ENCODE measurements at places on chromosomes 4 and X.

DNA sequence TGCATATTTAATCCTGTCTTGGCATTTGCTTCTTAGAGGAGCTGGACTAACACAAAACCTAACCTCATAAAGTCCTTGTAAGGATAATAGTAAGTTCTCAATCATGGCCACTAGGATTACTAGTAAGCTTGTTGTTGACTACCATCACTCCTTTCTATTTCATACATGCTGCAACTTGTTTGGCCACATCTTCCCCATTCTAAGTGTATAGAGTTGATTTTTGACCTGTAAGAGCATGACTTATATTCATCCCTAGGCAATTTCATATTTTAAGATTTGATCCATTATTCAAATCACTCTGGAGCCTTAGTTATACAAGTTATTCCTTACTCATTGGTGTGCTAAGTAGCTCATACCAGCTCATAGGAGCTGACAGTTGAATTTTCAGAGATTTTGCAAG is 109.4 kb downstream of the EFHC2 start:
- no peak for DNase-seq

DNA sequence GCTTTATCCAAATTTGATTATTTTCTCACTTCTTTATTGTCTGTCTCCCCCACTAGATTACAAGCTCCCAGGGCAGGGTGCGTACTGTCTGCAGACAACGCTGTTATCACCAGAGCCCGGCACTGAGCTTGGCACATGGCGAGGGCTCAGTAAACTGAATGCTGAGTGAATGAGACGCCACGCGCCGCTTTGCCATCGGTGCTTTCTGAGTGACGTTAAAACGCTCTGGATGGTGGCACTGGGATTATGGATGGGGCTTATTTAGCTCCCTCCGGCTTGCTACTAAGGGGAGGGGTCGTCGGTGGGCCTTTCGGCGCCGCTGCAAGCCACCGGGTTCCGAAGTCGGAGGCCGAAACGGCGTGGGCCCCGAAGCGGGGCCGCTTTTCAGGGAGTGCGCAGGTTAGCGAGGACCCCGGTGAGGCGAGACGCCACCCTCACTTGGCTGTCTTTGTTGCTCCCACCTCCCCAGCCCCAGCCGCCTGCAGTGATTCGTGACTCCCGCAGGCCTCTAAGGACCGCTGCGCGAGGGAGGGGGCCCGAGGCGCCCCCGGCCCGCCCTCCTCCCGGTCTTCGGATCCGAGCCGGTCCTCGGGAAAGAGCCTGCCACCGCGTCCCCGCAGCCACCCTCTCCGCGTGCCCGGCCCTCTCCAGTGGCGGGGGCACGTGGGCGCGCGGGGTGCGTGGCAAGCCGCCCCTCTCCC is 569 bp upstream of the FHL1 start:
- no peak for DNase-seq

- DNase-seq, result no peak
Measured at GRCh38 chr4:133160853-133161252, 11.8 kb downstream of the PCDH10 start.

- no peak for DNase-seq
Measured at GRCh38 chr4:81180916-81181315, 34.1 kb downstream of the PRKG2 start.

DNA sequence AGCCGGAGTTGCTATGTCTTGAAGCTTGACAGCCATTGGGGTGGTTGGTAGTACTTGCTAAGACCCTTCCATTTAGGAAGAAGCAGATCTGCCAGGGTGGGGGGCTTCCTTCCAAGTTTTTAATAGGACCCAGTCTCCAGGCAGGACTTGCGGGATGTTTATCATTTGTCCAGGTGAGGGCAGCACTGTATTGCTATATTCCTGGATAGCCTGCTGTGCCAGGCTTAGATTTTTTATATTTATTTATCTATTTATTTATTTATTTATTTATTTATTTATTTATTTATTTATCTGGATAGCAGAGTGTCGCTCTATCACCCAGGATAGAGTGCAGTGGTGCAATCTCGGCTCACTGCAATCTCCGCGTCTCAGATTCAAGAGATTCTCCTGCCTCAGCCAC is 87.4 kb upstream of the CT45A1 start:
- no peak for DNase-seq

DNA sequence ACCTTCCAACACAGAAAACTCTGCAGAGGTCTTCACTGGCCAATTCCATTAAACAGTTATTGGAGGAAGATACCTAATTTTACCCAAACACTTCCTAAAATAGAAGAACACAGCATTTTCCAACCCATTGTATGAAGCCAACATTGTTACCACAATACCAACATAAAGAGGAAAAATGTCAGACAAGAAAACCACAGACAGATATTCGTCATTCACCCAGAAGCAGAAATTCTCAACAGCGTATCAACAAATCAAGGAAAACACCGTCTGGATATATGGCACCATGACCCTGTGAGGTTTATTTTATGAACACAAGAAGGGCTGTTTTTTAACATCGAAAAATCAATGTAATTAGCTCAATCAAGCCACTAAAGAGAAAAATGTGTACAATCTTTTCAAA is 255.6 kb downstream of the ASMT start:
- DNase-seq, result no peak
